HuH-7.5 (cell line): ENCODE measurements at places on chromosomes 1 and 21.

DNA sequence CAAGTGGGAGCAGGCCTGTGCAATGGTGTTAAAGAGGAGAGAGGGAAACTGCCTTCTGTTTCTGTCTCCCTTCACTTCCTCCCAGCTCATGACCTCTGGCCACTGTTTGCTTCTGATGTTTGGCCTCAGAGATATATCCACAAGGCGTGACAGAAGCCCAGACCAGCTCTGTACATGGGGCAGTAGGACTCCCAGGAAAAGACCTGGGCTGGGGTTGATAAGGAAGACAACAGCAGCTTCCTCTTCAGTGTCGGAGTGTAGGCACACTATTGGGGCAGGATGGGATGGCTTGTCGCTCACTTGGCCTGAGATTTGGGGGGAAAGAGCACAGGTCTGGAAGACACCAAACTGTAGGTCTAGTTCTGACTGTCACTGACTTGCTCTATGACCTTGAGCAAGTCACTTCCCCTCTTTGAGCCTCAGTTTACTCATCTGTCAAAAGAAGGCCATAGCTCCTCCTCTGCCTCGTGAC is 67.8 kb upstream of the KLHDC7A start:
- DNase-seq = no peak

DNA sequence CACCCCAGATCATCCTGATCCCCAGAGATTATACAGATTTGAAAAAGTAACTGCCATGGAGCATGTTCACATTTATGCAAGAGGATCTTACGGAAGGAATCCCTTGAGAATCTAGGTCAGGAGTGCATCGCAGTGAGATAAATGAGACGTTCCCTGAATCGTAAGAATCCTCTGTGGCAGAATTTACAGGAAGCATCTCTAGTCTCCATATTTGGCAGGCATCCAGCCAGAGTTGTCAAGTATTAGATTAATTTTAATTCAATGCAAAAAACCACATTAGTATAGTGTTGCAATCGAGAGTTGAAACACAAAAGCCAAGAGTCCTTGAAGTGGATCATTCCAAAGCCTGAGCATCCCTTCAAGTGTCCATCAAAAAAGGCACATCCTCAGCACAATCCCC is 100.8 kb downstream of the RRAGC start:
- no peak for DNase-seq

DNA sequence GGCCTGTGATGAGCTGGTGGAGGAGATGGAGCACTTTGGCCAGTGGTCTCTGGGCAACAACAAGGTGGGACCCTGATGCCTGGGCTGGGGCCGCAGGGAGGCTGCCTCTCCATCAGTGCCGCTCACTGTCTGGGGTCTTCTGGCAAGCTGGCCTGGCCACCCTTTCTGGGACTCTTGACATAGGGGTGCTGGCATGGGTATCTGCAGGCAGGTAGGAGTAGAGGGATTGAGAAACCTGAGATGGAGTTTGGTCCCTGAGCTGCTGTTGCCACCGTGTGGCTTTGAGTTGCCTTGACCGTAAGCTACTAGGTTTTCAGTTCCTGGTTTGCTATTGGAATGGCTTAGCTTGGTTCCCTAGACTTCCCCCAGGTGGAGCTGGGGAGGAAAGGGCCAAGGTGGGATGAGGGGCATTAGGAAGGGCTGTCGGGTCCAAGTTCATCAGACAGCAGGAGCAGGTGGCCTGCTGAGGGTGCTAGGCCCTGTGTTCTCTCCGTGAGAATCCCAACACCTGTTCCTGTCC is 13.2 kb upstream of the MFN2 start:
- peak; percentile 86 for DNase-seq

- no peak for DNase-seq
Measured at GRCh38 chr1:219391297-219391696, 217.6 kb downstream of the LYPLAL1 start.

DNA sequence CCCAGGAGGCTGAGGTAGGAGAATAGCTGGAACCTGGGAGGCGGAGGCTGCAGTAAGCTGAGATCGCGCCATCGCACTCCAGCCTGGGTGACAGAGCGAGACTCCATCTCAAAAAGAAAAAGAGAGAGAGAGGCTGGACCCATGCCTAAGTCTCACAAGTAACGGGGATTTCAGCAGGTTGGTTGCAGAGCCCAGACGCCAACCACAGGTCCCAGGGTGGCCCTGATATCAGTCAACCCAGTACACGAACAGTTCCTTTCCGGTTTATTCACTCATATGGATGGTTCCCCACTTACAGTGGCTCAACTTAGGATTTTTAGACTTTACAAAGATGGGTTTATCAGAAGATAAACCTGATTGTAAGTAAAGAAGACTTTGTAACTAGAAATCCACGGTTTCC is 40.9 kb downstream of the CLSTN1 start:
- no peak for DNase-seq

DNA sequence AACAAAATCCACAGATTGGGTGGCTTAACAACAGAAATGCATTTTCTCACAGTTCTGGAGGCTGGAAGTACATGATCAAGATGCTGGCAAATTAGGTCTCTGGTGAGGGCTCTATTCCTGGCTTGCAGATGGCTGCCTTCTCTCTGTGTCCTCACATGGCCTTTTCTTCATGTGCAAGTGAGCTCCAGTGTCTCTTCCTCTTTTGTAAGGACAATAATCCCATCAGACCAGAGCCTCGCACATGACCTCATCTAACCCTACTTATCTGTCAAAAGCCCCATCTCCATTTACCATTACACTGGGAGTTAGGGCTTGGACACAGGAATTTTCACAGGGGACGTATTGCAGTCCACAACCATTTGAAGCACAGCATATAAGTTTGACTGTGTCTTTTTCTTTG is 181.6 kb downstream of the NEGR1 start:
- DNase-seq = no peak

- no peak for DNase-seq
Measured at GRCh38 chr1:33971913-33972312, 108.0 kb downstream of the HMGB4 start.

GRCh38 chr1:199914546-199914945 is 113.0 kb upstream of the NR5A2 start:
- no peak for DNase-seq

DNA sequence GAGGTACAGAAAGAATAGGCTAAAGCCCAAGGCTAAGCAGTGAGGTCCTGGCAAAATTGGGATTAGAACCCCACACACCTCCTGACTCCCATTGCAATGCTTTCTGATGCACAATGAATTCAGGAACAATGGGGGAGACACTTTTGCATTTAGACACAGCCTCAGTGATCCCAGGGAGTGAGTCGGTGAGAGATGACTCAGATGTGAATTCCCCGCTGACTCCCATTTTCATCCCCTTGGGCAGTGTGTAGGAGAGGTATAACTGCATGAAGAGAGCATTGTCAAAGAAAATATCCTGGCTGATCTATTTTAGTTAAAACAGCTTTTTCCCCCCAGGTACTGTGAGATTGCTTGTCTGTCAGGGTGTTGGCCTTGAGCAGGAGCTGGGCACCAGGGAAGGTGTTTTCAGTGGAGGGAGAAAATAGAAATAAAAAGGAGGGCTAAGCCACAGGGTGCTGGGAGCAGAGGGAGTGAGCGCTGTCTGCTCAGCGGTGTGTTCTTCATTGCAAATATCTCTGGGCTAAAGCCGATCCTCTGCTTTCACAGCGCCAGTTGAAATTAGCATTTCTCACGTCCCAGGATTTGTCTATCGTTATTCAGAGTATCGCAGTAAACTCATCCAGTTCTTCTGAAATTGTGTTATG is 247.7 kb upstream of the PTBP2 start:
- no peak for DNase-seq

- no peak for DNase-seq
Measured at GRCh38 chr21:40881767-40882166, 34.8 kb upstream of the DSCAM start.

DNA sequence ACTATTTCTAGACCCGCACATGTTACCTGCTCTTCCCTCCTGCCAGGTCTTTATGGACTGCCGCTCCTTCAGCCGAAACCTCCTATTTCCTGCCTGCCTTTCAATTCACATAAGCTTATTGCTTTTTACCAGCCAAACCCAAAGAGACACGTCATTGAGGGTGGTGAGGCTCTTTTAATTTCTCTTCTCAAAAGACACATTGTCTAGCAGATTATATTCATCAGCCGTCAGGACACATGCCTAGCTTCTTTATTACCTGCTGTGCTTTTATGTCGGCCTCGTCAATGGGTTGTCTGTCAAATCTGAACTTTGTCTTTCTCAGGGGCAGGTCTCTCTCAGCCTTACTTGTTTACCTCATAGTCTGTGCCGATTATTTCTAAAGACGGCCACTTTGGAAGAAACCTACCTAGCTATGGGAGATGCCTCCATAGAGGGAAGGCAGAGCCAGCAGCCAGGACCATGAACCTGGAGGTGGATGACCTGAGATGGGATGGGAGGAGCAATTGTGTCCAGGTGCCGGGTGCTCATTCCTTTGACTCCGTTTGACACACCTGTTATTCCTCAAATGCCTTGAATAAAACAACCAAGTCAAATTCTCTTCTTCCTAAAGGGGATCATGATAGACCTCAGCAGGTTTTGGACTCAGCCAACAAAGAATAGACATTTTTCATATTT is 42.0 kb downstream of the ZBTB18 start:
- DNase-seq = no peak

GRCh38 chr1:226979115-226979516 is 39.0 kb downstream of the COQ8A start:
- no peak for DNase-seq

DNA sequence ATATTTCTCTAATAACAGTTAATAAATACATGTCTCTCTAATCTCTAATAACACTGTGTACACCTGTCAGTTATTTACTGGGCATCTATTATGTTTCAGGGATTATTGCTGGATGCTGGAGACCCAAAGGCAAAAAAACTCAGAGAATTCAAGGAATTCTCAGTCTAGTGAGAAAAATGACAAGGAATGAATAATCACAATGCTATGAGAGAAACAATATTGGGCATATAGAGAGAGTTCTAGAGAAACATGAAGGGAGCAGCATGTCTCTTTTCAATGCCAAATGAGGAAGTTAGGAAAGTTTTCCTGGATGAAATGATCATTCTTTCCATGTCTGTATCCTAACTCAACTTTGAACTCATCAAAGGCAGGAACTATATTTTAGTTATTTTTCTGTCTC is 82.8 kb downstream of the TNFSF18 start:
- DNase-seq = no peak

GRCh38 chr1:215018555-215018954 is 64.0 kb upstream of the KCNK2 start:
- no peak for DNase-seq

DNA sequence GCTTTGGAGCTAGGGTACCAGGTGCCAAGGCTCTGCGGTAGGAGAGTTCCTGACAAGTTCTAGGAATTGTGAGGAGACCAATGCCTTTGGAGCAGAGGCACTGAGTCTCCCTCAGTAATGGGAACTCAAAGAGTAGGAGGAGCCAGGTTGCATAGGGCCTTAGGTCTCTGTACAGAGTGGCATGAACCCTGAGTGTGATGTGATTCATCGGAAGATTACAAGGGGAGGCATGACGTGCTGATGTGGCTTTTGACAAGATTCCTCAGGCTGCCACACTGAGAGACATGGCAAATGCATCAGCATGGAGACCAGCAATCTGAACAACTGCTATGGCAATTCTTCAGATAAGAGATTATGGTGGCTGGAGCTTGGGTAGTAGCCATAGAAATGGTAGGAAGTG is 94.6 kb upstream of the SLC44A3 start:
- no peak for DNase-seq

- DNase-seq = no peak
Measured at GRCh38 chr21:33211732-33212131, 18.0 kb upstream of the IFNAR2 start.

- DNase-seq = no peak
Measured at GRCh38 chr1:234881893-234882771, 246.5 kb downstream of the TOMM20 start.

GRCh38 chr21:31888936-31889371 is 16.1 kb downstream of the HUNK start:
- no peak for DNase-seq

- DNase-seq = no peak
Measured at GRCh38 chr1:164709541-164710278, 150.7 kb downstream of the PBX1 start.

DNA sequence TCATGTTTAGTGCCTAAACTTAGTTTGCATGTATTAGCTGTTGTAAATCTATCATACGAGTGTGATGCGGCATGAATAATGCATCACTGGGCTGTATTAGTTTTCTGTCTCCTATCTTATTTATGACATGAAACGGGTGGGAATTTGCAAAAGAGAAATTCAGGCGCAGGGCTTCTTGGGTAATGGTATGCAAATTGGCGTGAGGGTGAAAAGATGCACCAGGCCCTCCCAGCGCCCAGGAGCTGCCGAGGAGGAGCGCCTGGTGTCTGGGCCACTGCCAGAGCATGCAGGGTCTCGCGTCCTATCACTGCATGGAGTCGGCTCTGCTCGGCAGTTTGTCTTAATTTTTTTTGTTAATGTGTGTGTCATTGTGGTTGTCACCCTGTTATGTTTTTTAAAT is 82.9 kb upstream of the ACTL8 start:
- no peak for DNase-seq

GRCh38 chr1:66624412-66625060 is 90.6 kb downstream of the SGIP1 start:
- DNase-seq = no peak

DNA sequence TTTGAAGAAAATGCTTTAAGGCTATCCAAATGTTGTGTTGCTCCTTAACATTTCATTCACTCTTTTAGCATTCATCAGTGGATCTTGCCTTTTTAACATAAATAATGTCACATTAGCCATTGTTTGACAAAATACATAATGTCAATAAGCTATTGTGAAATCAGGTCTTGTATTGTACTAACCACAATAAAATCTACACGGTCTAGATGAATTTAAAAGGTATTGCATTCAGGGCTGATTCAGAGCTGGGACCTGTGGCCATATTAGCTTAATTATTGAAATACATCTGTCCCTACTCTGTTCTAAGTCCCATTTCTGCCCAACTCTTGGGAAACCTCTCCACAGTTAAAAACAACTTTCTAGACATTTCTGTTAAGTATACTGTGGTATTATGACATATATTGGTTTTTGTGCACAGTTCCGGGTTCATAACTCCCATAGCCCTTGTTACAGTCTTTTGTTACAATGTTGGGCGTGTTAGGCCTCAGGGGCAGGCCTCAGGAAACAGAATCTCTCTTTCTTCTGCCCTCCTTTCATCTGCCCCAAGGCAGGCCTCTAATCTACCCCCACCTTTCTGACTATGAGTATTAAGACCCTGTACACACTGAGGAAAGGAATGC is 44.7 kb upstream of the CITED4 start:
- DNase-seq = no peak

DNA sequence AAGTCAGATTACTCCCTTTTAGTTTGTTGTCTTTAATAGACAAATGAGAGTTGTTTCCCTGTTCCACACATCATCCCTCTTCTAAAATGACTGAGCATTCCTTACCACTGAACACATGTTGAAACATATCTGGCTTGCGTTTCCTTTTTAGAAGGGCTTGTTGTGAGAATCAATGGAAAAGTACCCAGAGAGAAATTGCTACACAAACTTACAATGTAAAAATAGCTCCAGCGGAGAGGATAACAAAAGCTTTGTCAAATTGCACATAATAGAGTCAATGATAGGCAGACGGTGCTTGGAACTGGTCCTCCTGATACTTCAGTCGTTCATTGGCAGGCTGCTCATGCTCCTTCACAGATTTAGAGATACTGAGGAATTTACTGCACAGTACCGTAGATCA is 123.9 kb downstream of the CYYR1 start:
- DNase-seq = no peak
